BE2C (cell line): ENCODE measurements at places on chromosomes 5 and 9.

DNA sequence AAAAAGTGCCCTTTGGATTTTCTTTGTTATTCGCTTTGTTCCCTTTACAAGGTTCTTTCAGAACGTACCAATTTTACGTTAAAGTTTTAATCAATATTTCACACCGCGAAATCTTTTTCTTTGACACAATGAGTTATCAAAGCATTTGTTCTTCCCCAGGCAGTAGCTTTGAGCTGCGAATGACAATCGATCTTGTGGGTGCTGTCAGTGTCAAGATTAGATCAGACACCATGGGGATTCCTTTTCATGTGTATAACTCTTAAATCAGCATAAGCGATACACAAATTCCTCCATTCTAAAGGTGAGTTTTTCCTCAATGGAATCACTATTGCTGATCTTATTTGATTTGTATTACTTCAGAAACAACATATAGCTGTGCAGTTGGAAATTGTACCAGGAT lies 145.5 kb downstream of the ST8SIA4 start:
- DNase-seq, result no peak

DNA sequence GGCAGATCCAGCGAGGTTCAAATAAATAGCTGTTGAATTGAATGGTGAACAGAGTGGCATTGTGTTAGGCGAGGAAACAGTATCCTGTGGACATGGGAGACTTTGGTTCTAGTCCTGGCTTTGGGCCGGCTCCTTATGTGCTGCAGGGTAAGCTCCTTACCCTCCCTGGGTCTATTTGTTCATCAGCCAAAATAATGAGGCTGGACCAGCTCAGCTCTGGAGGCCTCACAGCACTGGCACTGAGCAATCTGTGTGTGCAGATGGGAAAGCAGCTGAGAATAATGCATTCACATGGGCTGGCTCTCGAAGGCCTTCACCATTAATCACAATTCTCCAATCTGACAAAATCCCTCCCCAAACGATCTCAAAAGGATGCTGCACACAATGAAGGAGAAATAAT lies 81.9 kb downstream of the APBA1 start:
- no peak for DNase-seq

DNA sequence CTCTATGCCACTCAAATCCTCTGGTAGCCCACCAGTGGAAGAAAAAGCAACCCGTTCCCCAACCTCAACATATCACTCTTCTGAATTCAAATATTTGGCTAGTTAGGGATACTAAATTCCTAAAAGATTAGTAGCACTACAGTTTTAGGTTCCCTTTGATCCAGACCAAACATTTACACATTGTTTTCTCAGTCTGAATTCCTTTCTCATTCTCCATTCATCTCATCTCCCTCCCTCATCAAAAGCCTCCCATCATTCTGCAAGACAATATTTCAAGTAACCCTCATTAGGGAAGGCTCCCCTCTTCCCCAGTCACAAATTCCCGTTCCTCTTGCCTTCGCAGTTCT lies 26.3 kb downstream of the ADAM19 start:
- no peak for DNase-seq

DNA sequence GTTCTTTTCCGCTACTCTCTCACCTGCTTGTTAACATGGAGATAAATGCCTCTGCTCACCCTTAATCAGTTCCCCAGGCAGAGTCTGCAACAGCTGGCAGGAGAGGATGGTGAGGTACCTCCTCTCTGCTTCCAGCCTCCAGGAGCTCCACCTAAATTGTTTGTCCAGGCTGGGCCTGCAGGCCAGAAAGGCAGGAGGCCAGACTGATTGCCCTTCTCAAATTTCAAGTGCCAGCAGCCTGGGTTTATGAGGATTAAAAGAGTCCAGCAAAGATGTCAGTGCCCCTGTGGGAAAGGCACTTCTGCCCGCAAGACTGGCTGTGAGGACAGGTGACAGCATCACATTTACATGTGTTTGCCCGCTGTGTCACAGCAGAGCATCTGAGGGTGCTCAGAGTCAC lies 19.8 kb downstream of the CORO2A start:
- peak; percentile 69 for DNase-seq

GRCh38 chr5:140018517-140018916 lies 24.6 kb downstream of the NRG2 start:
- no peak for DNase-seq

DNA sequence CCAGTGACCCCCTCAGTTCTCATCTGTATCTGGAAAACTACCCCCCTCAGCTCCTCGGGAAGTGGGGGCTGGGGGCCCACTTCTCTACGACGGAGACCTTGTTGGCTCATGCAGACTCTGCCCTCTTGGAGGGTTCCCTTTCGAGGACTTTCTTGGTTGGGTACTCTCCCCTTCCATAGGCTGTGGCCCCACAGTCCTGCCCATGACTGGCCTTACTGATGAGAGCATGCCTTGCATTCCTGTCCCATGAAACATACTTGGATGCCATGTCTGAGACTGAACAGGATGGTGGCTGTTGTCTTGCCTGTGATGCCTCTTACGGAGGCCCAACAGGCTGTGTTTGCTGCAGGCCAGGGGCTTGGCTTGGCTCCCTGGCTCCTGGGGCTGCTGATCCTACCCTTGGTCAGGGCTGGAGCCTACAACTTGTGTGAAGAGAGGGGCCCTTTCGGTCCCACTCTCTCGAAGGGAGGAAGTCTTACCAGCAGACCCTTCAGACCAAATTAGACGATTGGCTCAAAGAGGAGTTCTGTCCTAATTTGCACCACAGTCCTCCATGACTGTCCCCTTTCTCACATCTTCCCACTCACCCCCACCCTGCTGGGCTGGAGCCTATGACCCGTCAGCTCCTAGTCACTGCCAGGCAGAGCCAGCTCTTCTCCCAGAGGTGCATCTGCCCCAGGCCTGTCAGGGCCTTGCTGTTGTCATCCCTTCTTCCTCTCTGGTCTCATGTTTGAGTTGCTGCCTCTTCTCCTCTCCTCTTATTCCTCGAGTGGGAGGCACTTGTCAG lies 109.9 kb downstream of the CACNA1B start:
- DNase-seq, result no peak

GRCh38 chr5:76177978-76178377 lies 94.8 kb downstream of the SV2C start:
- DNase-seq, result no peak

- DNase-seq, result no peak
These were observed 128.7 kb downstream of the C5orf15 start for GRCh38 chr5:133839721-133840120.

GRCh38 chr5:166906991-166907713 lies 1384.3 kb upstream of the WWC1 start:
- no peak for DNase-seq

DNA sequence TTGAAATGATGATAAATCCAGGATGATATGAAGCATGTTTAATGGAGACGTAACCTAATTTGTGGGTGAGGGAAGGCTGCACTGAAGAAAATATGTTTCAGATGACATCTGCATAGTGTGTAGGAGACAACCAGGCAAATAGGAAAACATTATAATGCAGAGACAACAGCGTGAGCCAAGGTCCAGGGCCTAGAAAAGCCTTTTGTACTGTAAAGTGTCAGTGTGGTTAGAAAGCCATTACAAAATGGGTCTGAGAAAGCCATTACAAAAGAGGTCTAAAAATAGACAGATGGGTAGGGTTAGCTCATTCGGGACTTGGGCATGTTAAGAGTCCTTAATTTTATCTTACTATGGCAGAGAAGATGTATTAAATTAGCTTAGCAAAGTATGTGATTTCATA lies 14.9 kb upstream of the GABRG2 start:
- peak; percentile 62 for DNase-seq

DNA sequence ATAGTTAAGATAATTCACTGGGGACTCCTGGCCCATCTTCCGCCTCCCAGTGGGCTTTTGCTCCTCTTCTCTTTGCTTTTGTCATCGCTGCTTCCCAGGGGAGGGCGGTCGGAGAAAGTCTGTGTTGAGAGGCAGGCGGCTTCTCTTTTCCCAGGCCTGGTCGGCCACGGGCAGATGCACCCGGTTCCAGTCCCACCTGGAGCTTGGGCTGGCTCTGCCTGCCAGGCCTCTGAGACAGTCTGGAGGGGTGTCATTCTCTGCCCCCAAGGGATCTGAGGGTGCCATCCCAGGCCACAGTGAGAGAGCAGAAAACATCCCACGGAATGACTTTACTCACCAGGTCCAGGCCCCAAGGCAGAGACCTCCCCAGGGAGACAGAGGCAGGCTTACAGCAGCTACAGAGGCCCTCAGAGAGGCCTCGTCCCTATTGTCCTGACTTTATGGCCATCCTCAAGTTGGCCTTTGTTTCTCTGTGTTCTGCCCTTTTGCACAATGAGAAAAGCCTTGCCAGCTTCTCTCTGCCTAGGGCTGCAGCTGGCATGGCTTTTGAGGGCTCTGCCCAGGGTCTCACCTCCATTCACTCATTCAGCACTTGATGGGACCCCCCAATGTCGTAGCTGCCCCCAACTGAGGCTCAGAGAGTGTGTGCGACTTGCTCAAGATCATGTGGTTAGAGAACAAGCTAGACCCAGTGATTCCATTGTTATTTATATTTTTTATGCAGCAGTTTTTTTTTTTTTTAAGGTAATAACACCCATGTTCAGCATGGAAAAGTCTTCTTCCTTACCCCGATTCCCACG lies 44.2 kb upstream of the BOD1 start:
- DNase-seq, result peak; percentile 71

- DNase-seq, result peak; percentile 98
These were observed at the start of gene SLC44A1 for GRCh38 chr9:105244003-105244733. Gene SLC44A1 (plus strand): TSS chr9:105244651. CDS start chr9:105244869, 218 bp downstream.

DNA sequence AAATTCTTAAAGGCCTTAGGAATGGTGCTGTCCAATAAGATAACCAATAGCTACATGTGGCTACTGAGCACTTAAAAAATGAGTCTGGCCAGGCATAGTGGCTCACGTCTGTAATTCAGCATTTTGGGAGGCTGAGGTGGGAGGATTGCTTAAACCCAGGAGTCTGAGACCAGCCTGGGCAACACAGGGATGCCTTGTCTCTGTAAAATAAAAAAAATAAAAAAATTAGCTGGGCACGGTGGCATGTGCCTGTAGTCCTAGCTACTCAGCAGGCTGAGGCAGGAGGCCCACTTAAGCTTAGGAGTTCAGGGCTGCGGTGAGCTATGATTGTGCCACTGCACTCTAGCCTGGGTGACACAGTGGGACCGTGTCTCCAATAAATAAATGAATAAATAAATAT lies 1.3 kb upstream of the SLC22A5 start:
- no peak for DNase-seq

DNA sequence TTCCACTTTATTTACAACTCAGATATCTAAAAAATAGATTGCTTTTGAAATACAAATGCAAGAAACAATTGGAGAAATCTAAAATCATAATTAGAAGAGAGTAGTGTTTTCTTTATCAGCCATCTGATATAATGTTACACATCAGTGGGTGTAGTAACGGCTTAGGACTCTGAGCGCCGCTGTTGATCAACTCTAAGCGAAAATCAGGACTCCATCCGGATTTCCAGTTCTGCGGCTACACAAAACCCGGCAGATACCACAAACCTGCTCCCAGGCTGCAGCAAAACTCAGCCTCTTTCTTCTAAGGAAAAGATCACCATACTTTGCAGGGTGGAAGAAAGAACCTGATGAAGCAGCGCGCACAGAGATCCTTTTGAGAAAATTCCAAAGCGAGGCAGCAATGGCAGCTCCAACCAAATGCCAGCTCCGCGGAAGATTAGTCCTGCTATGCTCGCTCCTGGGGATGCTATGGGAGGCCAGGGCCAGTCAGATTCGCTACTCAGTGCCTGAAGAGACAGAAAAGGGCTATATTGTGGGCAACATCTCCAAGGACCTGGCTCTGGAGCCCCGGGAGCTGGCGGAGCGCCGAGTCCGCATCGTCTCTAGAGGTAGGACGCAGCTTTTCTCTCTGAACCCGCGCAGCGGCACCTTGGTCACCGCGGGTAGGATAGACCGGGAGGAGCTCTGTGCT lies at the start of gene PCDHGA9:
PCDHGA9 (plus strand) TSS at position 226 of the 691 bp plus-strand sequence; CDS start at position 401, 175 bp downstream.
- DNase-seq, result no peak

GRCh38 chr5:136674178-136674577 lies 308.8 kb upstream of the TRPC7 start:
- DNase-seq, result no peak

- no peak for DNase-seq
These were observed 38.5 kb downstream of the SNCAIP start for GRCh38 chr5:122350496-122350895.

- peak; percentile 56 for DNase-seq
These were observed 1.6 kb upstream of the TNIP1 start for GRCh38 chr5:151082282-151082902.

DNA sequence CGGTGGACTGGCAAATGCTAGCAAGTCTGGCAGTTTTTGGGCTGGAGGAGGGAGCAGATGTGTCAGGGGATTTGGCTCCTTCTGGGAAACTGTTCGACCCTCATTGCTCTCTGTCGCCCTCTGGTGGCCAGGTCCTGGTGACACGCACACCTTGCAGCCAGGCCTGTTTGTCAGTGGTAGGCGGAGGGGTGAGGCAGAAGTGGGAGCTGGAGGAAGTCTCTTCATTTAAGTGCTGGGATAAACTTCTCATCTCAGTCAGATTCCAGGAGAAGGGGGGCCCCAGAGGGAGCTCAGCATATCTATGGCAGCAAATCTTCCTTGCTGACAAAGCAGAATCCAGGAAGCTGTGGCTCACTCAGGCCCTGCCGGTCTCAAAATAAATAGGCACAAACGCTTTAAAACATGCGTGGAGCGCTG lies 326.5 kb downstream of the ZSWIM6 start:
- peak; percentile 91 for DNase-seq

GRCh38 chr5:157571357-157571827 lies 4.2 kb downstream of the ADAM19 start:
- DNase-seq, result no peak

GRCh38 chr5:141483902-141484301 lies 928 bp upstream of the PCDHGC4 start:
- DNase-seq, result no peak

DNA sequence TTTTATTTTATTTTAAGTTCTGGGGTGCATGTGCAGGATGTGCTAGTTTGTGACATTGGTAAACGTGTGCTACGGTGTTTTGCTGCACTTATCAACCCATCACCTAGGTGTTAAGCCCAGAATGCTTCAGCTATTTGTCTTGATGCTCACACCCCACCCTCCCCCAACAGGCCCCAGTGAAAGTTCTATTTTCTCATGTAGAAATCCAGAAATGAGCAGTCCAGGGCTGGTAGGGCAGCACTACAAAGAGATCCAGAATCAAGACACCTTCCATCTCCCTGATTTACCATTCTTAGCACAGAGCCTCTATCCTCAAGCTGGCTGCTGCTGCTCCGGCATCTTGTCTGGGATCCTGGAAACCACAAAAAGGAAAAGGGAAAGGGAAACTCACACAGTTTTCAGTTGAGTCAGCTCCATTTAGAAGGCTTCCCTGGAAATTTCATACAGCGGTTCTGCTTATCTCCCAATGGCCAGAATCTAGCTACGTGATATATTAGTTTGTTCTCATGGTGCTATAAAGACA lies 85.4 kb upstream of the SMARCA2 start:
- DNase-seq, result no peak

DNA sequence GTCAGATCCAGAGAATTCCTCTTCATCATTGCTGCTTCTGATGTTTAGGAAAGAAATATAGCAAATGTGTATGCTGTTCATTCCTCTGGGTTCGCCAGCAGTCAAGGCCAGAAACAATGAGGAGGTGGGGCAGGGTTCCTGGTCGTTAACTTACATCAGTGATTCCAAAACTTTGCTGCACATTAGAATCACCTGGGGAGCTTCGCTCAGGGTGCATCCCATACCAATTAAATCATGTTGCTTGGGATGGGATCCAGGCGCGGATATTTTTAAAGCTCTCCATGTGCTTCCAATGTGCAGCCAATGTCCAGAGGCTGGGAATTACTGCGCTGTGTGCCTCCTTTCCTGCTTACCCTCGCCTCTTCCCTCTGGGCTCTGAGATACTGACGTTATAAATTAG lies 227.9 kb upstream of the KLF9 start:
- DNase-seq, result no peak
